ENCODE measurements at places on chromosomes 3 and 15.

DNA sequence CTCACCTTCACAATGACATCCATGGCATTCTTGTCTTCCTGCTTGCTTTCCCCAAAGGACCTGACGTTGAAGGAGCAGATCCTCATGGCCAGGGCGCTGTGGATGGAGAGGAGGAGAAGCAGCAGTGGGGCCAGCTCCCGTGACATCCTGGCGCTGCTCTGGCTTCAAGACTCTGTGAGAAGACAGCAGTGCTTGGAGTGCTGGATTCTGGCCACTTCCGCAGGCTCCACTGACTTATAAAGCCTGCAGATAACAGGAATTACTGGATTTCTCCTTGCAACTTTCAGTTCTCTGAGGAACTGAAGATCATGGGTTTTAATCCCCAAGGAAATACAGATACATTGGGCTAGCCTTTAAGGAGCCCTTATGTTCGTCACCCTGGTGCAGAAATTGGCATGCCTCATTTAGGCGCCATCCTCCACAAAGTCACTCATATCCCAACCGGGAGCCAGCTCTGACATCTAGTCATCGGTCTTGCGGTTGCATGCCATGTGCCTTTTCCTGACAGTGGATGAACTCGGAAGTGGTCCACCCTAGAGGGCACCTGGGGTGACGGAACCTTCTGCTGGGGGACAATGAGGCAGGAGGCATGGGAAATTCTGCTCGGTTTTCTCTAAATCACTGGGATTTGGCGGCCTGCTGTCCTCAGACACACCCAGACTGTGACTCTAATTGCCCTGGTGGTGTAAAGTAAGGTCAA lies at the start of gene DNASE1L3:
Gene DNASE1L3, minus strand, starts transcription at position 212 of the 700 bp plus-strand sequence. Its CDS starts 66 bp downstream, at position 146.
- no peak for DNase-seq

GRCh38 chr3:172129850-172130716 lies 90.7 kb downstream of the FNDC3B start:
- DNase-seq = no peak

DNA sequence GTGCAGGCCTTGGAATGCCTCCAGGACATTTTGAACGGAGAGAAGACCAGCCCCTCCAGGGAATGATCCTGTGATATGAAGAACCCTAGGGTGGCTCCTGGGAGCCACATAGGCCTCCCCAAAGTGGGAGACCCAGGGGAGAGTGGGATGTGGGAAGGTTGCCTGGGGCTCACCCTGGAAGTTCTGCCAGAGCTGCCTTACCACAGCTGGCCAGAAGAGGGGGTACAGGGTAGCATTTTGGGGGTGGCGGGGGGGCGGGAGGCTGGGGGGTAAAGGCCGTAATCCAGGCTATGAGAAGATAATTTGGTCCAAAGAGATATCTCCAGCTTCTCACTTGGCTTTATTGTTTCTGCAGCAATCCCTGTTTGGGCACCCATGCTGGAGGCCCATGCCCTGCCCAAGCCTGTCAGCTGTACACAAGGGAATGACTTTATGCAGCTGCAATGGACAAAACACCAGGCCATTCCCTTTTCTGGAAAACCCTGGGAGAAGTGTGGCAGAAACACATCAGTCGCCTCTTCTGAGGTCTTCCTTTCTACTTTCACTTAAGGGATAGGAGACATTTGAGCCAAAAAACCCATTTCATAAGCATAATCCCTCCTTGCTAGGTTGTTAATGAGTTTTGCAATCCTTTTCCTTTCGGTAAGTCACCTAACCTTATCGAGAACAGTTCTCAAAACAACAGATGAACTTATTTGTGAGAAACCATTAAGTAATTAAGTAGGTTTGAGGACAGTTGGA lies 11.0 kb upstream of the MUSTN1 start:
- no peak for DNase-seq

GRCh38 chr3:37887824-37888223 lies 26.1 kb downstream of the CTDSPL start:
- DNase-seq = no peak

- DNase-seq = no peak
These were observed 31.3 kb downstream of the ASB7 start for GRCh38 chr15:100633763-100634075.

DNA sequence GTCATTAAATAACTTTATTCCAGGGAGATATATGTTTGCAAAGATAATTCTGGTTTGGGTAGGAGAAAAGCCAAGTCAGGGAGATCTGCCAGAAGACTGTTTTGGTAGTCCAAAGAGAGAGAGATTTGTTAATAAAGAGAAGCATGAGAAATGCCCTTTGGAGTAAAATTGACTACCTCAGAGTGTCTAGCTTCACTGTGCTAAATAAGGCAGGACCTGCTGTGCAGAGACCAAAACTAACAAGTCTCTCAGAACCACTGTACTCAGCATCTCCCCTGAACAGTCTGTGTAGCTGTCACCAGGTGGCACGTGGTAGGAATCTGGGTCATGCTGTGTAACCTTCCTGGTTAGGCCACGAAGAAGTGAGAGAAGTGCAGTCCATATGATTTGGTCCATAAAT lies 31.6 kb upstream of the SLC35G2 start:
- no peak for DNase-seq

GRCh38 chr3:151772825-151773480 lies 39.2 kb downstream of the AADACL2 start:
- DNase-seq = no peak

GRCh38 chr15:75182187-75183131 lies 19.2 kb upstream of the C15orf39 start:
- no peak for DNase-seq

- no peak for DNase-seq
These were observed 54.0 kb upstream of the POLR2M start for GRCh38 chr15:57652481-57652880.

DNA sequence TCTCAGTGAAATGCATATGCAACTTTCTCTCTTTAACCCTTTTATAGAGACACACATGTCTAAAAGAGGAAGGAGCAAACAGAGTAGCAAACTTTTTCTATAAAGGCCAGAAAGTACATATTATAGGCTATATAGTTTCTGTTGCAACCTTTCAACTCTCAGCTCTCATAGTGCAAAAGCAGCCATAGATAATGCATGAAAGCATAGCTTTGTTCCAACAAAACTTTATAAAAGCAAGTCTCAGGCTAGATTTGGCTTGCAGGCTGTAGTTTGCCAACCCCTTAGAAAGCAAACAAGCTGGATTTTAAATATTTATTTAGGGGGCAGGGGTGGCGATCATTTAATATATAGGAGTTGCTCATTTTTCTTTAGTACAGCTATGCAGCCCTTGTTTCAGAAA lies 193.1 kb upstream of the LRRFIP2 start:
- no peak for DNase-seq

- no peak for DNase-seq
These were observed 20.8 kb downstream of the FBN1 start for GRCh38 chr15:48624700-48625099.

- DNase-seq = no peak
These were observed 50.0 kb downstream of the CYP19A1 start for GRCh38 chr15:51288143-51289065.

GRCh38 chr15:39299486-39300267 lies 281.2 kb upstream of the THBS1 start:
- no peak for DNase-seq

GRCh38 chr15:41942886-41943285 lies 29.5 kb downstream of the EHD4 start:
- DNase-seq = no peak

DNA sequence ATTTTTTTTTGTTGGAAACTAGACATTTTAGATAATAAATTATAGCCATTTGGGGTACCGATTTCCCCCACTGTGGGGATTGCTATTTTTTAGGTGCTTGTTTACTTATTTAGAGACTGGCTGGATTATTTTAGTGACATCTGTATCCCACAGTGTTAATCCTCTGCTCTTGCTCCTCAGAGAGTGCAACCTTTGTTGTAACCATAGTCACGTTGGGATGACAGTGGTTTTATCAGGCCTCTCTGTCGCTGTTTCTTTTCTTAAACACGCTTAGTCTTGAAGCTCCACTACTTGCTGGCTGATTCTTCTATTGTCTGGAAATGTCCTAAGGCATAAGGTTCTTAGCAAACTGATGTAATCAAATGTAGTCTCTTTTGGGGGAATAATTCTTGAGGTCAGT lies 451.6 kb upstream of the SEMA6D start:
- DNase-seq = no peak

GRCh38 chr3:139332092-139332491 lies 11.7 kb upstream of the MRPS22 start:
- no peak for DNase-seq

- no peak for DNase-seq
These were observed 15.8 kb downstream of the NPTN start for GRCh38 chr15:73617301-73617831.

DNA sequence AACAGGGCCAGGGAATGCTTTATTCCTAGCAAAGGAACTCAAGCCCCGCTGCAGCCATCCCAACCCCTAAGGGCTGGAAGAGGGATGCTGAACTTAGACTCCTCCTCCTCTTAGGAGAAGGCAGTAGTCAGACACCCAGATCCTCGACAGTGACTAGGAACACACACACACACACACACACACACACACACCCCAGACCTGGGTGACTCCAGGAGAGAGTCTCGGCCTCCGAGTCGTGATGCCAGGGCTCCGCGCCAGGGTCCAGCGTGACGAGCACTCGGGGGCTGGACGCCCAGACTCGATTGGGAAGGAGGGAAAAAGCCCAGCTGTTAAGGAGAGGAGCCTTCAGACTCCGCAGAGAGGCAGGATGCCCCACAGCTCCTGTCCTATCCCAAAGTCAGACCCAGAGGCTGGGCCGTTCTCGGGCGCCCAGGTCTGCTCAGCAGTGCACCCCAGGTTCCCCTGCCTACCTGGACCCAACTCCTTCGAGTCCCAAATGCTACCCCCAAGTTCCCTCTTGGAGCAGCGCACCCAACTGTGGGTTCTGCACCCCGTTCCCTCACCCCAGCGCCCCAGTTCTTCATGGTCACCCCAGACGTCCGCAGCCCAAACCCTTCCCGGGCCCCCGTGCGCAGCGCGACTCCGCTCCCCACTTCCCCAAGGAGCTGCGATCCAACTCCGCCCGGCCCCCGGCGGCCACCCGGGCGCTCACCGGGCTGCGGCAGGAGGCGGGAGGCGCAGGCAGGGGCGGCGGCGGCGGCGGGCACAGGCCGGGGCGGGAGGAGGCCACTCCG lies 421 bp downstream of the BMF start:
- DNase-seq = no peak

DNA sequence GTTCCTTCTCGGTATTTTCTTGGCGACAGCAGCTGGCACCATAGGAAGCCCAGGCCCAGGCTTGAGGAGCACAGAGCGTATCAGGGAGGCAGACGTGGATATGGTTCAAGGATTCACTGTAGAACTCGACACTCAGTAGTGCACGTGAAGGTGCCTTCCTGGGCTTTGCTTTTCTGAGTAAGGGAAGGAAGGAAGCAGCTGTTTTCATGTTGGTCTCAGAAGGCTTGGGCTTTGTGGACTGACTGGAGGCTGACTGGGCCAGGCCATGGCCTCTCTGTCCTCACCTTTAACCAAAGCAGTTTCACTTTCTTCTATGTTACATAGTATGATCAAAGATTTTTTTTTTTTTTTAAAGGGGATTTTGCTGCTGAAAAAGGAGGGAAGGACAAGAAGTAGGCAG lies 6.9 kb upstream of the GHRL start:
- DNase-seq = no peak

DNA sequence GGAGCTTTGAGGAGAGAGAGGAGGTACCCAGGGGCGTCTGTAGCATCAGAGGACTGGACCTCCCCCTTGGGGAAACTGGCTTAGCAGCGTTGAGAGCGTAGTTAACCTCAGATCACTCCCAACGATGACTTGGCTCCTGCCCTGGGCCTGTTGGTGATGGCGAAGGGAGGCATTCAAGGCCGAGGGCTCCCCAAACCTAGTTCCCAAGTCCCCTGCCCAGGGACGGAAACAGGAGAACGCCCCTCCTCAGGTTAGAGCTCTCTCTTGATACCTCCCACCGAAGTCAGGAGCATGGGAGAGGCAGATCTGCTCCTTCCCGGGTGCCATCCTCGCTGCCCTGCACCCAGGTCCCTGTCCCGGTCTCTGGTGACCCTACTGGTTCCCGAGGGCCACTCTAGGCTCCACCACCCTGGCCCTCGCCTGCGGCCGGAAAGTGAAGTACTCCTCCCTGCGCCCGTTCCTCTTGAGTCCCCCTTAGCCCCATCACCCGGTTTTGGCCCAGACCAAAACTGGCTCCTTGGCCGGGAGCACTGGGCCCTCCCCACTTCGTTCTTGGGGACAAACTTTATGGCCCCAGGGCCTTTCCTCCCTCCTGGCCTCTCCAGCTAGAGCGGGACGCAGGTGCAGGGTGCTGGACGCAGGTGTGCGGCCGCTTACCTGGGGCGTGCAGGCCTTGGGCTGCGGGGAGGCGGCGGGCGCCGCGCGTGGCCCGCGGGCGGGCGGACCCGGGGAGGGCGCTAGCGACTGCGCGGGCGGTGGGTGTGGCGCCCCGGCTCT lies 2.6 kb upstream of the SKOR1 start:
- DNase-seq = no peak
